ENCODE measurements at places on chromosomes 11 and 22.

- DNase-seq, result no peak
Measured at GRCh38 chr11:21460082-21460481, 732.8 kb upstream of the ANO5 start.

DNA sequence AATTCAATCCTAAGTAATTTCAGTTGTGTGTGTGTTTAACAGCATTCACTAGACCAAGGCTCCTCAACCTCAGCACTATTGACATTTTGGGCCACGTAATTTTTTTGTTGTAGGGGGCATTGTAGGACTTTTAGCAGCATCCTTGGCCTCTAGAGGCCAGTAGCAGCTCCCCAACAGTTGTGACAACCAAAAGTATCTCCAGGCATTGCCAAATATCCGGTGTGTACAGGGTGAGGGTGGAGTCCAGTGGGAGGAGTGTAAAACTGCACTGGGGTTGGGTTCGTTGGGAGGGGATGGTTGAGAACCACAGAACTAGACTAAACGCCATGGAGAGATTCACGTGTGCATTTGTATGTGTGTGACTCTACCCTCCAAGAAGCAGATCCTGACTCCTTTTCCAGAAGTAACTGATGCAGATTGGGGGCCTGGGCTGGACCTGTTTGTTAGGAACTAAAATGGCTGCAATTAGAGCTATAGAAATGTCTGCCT is 5.9 kb upstream of the PHF21A start:
- no peak for DNase-seq

- DNase-seq, result no peak
Measured at GRCh38 chr11:103800406-103801114, 235.9 kb upstream of the DDI1 start.

- DNase-seq, result no peak
Measured at GRCh38 chr11:11963842-11964773, 44.3 kb downstream of the DKK3 start.

- DNase-seq, result no peak
Measured at GRCh38 chr11:121553806-121554205, 101.0 kb upstream of the SORL1-AS1 start.
